ENCODE measurements at places on chromosomes 1 and 21.

DNA sequence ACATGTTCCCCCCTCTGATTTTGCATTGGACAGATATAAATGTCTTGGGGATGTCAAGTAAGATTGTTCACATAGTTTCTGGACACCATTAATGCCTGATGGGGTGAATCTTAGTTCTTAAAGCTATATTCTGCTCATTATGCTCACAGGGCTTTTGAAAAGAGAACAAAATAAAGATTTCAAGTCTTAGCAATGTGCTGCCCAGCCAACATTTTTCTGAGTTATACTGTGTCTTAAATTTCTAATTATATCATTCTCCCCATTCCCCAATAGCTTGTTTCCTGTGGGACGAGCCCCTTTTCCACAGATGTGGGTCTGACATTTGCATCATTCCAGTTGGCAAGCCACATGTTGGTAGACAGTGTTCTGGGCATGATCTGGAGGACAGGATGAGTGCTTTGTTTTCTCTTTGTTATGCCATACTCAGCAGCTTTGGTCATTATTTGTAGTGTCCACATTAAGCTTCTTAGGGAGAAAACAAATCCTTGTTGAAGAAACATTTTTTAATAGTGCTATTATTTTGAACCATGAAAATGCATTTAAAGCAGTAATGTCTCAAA lies 32.8 kb downstream of the MTARC1 start:
- DNase-seq, result no peak

DNA sequence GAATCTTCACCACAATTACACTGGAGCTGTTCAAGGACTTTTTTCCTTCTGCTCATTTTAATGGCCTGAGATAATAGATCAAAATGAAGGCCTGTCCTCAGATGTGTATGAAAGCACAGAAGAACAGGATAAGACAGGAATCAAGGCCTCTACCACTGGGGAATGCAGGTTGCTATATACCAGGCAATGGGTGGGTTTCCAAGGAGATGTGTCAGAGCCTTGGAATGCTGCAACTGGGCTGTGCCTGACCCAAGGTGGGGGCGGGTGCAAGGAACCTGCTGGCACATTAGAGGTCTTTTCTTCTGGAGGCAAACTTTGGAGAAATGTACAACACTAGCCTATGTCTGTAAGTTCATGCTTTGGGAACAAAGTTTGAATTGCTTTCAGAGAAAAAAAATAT lies 21.7 kb upstream of the LAMC2 start:
- DNase-seq, result peak; percentile 41

- no peak for DNase-seq
These were observed 9.5 kb upstream of the CLIC4 start for GRCh38 chr1:24735509-24736375.

- no peak for DNase-seq
These were observed 27.3 kb downstream of the FAM151A start for GRCh38 chr1:54595956-54596498.

DNA sequence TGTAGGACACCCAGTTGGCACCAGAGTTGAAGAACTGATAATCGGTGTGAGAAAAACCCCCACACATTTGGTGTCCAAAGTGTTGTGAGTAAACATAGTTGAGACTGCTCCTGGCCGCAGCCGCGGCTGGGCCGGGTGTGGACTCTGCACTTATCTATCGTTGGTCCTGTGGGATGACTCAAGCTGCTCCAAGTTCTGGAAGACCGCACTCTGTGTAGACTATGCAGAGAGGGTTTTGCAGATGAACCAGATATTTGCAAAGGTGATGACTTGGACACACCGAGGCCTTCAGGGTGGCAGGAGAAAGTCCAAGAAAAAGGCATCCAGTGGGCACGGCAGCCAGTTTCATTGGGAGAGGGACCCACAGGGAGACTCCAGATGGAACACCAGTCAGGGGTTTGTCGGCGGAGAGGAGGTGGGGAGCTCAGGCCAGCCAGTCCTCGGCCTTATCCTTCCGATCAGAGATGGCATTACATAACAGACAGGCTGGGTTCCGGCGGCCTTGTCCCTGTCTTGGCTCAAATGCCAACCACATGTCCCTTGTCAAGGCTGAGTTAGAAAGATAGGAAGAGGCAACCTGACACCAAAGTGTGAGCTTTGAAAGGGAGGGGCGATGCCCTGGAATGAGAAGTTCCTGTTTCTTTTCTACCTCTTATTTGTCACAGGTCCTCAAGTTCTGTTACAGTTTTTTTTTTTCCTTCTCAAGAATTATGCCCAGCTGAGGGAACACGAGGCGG lies 21.1 kb downstream of the C2CD2 start:
- no peak for DNase-seq

GRCh38 chr1:214120951-214121350 lies 133.2 kb downstream of the PROX1 start:
- no peak for DNase-seq

- no peak for DNase-seq
These were observed 197.7 kb downstream of the CRB1 start for GRCh38 chr1:197465528-197466327.

DNA sequence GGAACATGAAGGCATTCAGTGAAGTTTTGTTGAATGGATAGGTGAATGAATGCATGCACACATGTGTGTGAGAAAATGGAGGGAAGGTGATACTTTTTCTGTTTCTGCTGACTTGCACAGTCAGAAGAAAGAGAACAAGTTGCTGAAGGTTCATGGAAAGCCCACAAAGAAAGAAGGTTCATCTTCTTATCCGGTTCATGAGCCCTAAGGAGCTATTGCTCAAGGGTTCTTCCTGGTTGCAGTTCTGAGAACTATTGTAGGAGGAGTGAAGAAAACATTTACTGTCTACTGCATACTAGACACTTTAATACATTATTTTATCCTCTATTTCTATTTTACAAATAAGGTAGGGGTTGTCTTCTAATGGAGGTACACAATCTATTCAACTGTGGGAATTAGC lies 13.4 kb upstream of the NIBAN1 start:
- DNase-seq, result no peak

DNA sequence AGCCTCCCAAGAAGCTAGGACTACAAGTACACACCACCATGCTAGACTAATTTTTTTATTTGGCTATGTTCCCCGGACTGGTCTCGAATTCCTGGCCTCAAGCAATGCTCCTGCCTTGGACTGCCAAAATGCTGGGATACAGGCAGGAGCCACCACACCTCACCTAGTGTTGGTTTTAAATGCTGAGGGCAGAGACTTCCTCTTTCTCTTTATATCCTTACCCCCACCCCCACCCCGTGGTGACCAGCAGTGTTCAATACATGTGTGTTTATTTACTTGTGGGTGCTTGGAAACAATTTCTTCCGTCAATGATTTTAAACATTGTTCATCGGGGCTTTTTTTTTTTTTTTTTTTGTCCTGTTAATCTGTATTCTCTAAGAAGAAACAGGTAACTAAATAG lies 158.9 kb downstream of the ZBTB18 start:
- DNase-seq, result no peak

- no peak for DNase-seq
These were observed 17.2 kb downstream of the PPT1 start for GRCh38 chr1:40079774-40080400.

DNA sequence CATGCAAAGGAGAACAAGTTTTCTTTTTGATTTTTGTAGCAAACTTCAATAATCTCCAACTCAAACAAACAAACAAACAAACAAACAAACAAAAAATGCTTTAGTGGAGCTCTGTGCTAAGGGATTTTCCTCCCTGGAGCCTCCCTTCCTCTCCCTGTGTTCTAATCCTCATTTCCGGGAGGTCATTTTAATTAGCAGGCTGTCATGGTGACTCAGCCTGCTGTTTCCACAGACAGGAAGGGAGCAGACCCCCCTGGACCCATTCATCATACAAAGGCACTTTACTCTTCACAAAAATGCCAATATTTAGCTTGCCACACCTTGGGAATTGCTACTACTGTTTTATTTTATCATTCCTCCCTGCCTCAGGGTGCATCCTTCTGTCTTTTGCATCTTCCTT lies 61.0 kb upstream of the SPATA6 start:
- no peak for DNase-seq

- DNase-seq, result no peak
These were observed 22.0 kb downstream of the PARS2 start for GRCh38 chr1:54742282-54742681.

- no peak for DNase-seq
These were observed 10.9 kb downstream of the NRDC start for GRCh38 chr1:51867479-51868232.

DNA sequence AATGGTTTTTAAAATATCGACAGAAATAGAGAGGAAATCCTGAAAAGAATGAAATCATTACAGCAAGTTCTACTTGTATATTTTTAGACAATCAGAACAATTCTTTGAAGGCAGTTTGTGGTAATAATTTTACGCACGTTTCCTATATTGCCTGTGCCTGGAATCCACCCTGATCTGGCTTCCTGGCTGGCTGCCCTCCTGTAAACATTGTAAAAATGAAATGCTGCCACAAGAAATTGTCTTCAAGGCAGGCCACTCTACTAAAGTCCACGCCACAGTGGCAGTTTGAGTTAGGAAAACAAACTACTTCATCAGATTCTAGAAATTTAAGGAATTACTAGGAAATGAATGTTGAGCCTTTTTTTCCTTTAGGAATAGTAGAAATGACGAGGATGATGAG lies 454.5 kb upstream of the NR5A2 start:
- no peak for DNase-seq

GRCh38 chr1:76300556-76300955 lies 226.0 kb downstream of the ST6GALNAC3 start:
- no peak for DNase-seq

GRCh38 chr1:151739590-151740355 lies 18.5 kb downstream of the RIIAD1 start:
- DNase-seq, result no peak

- no peak for DNase-seq
These were observed 15.5 kb upstream of the FAM78B start for GRCh38 chr1:166182281-166182680.

- DNase-seq, result no peak
These were observed 61.3 kb downstream of the CDK18 start for GRCh38 chr1:205565799-205566198.

- DNase-seq, result peak; percentile 48
These were observed 920 bp downstream of the MTR start for GRCh38 chr1:236795757-236796667.

GRCh38 chr1:154337253-154337894 lies 12.0 kb downstream of the ATP8B2 start:
- DNase-seq, result no peak

- DNase-seq, result no peak
These were observed 1.2 kb upstream of the CD1D start for GRCh38 chr1:158179301-158180041.

DNA sequence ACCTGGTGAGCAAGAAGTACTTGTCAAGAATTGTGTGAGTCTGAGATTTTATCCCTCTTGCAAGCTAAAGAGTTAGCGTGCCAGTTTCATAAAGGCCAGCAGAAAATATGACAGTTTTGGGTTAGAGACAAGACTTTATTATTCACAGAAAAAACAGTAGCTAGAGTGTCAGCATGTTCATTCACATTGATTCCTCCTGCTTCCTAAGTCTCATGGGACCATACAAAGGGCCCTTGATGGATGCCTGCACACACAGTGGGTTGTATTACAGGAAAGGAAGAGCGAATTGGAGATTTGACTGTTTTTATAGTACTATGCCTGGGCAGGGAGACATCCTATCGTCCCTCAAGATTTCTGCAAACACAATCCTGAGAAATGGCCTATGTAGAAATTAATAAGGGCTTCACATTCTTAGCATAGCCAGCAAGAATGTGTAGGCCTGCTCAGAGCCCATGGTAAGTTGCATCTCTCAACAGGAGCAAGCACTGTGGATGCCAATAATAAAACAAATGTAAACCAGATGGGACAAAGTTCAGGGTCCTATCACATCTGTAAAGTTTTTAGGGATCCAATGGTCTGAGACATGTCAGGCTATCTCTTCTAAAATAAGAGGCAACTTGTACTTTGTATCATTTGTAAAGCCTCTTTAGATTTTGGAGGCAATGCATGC lies 4.0 kb upstream of the ASPM start:
- no peak for DNase-seq

DNA sequence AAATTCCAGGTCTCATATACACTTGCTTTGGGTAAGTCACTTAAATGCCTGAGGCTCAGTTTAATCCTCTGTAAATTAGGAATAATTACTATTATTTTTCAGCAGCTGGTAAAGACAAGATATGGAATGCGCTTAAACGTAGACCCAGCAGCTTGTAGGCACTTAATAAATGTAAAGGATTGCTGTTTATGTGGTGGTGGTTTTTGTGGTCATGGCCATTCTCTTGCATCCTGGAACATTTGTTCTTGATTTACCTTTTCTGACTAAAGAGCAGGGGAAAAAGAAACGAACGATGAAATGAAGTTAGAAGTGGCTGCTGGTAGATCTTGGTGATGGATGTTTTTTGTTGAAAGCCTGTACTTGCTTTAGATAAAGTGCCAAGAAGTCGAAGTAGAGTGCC lies 195.0 kb upstream of the FOXD3 start:
- DNase-seq, result no peak

DNA sequence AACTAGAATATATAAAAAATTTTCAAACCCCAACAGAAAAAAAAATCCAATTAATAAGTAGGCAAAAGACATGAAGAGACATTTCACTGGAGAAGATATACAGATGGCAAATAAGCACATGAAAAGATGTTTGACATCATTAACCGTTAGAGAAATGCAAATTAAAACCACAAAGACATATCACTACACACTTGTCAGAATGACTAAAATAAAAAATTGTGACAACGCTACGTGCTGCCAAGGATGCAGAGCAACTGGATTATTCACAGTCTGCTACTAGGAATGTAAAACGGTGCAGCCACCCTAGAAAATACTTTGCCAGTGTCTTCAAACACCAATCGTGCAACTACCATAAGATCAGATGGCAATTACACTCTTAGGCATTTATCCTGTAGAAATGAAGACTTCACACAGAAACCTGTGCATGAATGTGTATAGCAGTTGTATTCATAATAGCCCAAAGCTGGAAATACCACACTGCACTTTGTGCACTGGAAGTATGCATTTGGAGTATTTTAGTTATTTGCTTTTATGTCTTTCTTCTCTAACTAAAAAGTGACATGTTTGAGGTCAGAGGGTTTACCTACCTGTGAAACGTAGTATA lies 75.3 kb upstream of the PALMD start:
- no peak for DNase-seq

DNA sequence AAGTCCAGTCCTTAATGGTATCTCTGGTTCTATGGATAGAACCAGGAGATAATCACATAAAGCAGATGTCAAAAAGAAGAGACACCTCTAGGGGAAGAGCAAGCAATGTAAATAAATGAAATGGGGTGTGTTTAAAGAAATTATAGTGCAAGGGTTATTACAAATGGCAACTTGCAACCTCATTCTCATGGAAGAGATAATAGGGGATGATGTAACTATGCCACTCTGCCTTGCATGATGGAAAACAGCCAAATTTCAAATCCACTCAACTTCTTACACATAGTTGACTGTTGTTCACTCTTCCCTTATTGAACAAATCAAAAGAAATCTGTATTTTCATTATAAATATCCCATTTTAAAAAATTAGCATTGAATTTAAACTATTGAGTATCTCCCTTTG lies 274.0 kb upstream of the TMPRSS15 start:
- no peak for DNase-seq
